ENCODE measurements at places on chromosomes 3 and 15.

DNA sequence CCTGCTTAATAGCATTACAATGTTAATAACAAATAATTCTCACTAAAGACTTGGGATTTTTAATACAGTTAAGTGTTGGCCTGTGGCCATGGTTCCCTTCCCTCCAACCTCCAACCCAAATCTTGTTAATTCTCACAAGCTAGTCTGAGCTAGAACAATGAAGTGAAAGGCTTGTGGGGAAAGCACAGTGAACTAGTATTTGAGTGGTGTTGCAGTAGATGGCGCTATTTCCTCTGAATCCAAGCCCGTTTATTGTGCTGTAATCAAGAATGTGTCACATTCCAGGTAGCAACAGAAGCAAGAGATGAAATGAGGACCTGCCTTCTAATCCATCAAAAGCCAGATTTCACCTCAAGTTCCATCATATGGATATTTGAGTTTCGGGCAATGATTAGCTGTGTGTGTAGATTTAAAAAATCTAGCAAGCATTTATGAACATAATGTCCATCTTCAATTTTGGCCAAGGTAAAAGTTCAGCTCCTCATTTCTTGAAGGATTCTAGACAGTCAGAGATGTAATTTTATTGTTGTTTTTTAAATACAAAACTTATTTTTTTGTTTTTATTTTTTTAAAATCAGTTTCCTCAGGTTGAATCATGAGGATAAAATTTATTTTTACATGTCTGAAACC lies 160.7 kb downstream of the SQOR start:
- DNase-seq: peak; percentile 12

DNA sequence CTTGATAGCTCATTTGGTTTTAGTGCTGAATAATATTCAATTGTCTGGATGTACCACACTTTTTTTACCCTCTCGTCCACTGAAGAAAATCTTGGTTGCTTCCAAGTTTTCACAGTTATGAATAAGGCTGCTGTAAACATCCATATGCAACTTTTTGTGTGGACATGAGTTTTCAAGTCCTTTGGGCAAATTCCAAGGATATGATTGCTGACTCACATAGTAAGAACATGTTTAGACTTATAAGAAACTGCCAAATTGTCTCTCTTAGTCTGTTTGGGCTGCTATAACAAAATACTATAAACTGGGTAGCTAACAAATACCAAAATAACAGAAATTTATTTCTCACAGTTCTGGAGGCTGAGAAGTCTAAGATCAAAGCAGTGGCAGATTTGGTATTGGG lies 59.5 kb upstream of the TNFSF10 start:
- DNase-seq: no peak

- no peak for DNase-seq
Measured at GRCh38 chr15:101613130-101614000, 38.8 kb downstream of the TM2D3 start.

DNA sequence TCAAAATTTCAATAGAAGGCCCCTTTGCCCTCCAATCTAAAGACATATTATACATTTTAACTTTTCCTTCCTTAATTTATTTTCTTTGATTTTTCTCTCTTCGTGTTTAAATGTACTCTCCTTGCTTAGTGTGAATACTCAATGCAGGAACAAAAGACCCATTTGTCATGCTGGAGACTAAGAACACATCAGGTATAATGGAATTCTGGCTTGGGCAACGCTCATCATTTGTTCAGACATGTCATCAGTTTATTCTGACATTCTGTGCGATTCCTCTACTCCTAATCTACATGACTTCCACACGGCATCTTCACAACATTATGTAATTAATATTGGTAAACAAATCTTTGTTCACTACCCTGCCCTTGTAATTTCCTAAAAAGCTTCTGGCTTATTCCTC lies 136.6 kb upstream of the LRRN1 start:
- DNase-seq: no peak

DNA sequence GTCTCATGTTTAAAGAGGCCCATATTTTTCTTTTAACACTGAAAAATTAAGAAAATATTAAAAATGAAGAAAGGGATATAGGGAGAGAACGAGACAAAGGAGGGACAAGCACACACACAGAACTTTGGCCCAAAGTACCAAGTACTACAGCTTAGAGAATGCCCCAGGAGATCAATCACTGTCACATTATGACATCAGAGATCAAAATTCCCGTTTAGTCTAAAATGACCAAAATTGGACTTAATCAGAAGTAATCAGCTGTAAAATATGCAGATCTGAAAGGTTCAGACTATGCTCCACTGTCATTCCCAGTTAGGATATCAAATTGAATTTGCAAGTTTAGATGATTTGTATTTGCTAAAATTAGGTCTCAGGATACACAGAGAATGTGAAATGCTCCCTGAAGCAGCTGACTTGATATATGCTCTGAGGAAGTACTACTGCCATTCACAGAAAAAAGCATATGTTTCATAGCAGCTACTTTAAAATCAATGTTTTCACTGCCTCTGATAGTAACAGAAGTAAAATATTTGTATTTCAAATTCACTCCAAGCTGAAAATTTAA lies 123.0 kb downstream of the PEAK1 start:
- DNase-seq: no peak

GRCh38 chr3:14990780-14991148 lies 43.4 kb downstream of the NR2C2 start:
- DNase-seq: no peak

GRCh38 chr3:56321892-56322291 lies 146.4 kb downstream of the ERC2 start:
- DNase-seq: no peak

- DNase-seq: no peak
Measured at GRCh38 chr15:33069161-33069560, 125.4 kb downstream of the FMN1 start.

DNA sequence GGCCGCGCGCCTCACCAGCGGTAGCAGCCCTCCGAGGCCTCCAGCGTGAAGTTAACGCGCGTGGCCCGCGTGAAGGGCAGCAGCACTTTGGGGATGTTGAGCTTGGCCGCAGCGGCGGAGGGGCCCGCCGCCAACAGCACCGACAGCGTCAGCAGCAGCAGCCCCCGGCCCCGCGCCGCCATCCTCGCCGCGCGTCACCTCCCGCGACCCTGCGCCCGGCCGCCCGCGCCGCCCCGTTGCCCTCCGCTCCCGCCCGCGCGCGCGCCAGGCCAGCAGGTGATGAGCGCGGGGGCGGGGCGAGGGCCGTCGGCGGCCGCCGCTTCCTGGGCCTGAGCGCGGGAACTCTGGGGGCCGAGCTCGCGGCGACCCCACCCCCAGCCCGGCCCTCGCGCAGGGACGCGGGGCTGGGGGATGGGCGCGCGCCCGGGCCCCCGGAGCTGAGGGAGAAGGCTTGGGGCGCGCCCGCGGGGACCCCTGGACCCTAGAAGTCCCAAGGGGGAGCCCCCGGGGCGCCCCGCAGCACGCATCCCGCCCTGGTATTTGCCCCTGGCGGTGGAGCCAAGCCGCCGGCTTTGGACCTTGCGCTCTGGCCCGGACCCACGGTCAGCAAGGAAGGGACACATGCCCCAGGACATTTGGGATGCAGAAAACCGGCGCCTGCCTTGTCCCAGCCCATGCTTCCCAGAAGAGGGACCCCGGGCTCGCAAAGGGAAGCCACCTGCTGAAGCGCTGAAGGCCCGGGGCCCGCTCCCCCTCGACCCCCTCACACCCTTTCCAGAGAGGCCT lies at the start of gene NUP210:
Gene NUP210 (minus strand): TSS at position 278 of the 786 bp plus-strand sequence. CDS start 96 bp downstream, at position 182.
- DNase-seq: peak; percentile 56

GRCh38 chr3:149670742-149671492 lies 13.1 kb upstream of the WWTR1 start:
- no peak for DNase-seq

GRCh38 chr3:42014921-42015533 lies 53.1 kb upstream of the ULK4 start:
- no peak for DNase-seq

DNA sequence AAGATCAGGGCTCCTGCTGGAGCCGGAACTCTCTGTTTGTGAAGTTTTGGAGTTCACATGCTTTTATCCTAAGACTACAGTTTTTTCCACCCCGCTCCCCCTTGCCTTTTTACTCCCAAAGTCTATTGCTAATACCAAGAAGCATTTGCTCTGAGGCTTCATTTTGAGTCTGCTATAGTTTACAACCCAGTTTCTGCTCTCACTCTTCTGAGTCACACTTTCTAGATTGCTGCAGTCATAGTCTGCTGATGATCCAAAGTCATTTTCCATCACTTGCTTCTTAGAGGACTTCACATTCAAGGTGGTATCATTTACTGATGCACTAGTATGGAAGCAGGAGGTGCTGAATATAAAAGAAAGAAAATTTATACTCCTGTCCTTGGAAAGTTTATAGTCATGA lies 937.4 kb downstream of the IGSF11 start:
- DNase-seq: no peak

GRCh38 chr3:146142757-146143156 lies 18.2 kb downstream of the PLOD2 start:
- no peak for DNase-seq

GRCh38 chr15:50137330-50137761 lies 18.3 kb upstream of the ATP8B4 start:
- no peak for DNase-seq

- DNase-seq: no peak
Measured at GRCh38 chr3:174355505-174355904, 503.6 kb upstream of the NAALADL2 start.

GRCh38 chr15:58460872-58461271 lies 29.1 kb downstream of the LIPC start:
- DNase-seq: no peak

GRCh38 chr3:142993958-142994442 lies 7.4 kb upstream of the U2SURP start:
- DNase-seq: peak; percentile 33

DNA sequence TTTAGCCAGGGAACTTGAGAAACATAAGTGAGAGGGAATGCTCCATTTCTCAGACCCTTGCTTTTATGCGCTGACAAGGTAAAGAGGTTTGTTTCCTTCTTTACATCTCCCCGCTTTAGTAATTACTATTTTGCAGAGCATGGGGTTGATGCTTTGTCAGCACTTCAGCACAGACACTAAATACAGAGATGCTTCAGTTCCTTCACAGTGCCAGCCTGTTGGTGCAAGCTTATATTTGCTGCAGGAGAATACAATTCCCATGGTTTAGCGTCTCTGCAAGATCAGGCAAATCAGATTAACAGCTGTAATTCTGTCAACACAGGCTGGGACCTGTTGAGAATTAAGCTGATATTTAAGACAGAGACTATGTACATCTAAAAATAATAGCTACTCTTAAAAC lies 2.9 kb downstream of the FMN1 start:
- no peak for DNase-seq

DNA sequence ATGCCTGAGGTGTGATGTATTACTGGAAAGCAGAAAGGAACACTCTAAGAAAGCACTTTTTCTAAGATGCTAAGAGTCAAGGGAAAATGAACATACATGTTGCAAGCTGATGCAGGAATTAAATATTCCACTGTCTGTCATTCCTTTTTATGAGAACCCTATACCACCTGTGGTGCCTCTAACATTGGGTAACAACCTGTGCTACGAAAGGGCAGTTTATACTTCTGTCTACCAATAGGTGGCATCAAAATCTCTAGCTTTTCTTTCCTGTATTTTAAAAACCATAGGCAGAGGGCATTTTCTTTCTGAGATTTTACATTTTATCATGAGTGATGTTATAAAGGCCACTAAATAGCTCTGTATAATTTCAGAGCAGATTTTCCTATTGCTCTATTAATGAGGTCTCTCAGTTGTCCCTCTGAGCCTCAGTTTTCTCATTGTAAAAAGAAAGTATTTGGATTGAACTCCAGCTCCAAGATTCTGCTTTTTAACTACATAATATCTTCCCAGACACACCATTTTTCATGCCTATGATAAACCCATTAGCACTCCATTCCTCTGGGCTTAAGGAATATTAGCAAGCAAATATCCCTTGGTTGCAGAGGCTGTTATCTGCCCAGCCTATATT lies 3.5 kb upstream of the CPNE4 start:
- no peak for DNase-seq

GRCh38 chr3:140742116-140742515 lies 64.3 kb downstream of the TRIM42 start:
- DNase-seq: no peak

DNA sequence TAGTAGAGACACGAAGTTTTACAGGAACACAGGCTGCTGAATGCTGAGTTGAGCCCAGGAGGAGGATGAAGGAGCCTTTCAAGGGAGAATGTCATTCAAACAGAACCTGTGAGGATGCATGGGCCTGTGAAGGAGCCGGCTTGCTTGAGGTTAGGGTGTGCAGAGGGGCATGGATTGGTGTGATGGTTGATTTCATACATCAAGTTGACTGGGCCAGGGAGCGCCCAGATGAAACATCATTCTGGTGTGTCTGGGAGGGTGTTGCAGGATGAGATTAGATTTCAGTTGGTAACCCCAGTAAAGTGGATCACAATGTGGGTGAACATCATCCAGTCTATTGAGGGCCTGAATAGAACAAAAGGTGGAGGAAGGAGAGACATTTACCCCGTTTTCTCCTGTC lies 243.6 kb downstream of the EDEM1 start:
- DNase-seq: no peak

- no peak for DNase-seq
Measured at GRCh38 chr3:114510201-114510600, 216.4 kb downstream of the TIGIT start.

- DNase-seq: no peak
Measured at GRCh38 chr3:179732661-179733348, 80.0 kb downstream of the USP13 start.

GRCh38 chr3:134357261-134357913 lies 16.9 kb downstream of the AMOTL2 start:
- DNase-seq: no peak

DNA sequence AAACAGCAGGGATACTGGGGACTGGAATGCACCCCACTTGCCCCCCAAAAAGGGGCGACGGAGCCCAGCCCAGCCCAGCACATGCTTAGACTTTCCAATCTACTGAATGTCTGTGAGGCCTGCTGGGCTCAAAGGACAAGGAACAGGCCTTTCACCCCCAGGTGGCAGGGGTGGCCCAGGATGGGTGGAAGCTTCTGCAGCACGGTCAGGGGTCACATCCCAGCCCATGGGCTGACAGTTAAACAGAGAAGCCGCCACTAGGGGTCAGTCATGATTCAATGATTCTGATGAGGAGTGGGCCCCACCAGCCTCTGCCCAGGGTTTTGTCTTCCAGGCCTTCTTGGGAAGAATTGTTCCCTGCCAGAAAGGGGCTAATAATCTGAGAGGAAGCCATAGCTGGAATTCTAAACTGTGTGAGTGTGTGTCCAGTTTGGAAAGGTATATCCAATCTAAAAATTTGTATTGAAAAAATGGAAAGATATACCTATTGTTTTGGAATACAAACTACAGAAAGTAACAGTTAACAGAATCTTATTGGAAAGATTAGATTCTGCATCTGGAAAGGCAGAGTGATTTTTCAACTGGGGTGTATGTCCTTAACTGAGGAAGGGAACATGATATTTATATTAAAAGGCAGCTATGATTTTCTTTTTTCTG lies 2.2 kb downstream of the CHRNB4 start:
- peak; percentile 30 for DNase-seq

DNA sequence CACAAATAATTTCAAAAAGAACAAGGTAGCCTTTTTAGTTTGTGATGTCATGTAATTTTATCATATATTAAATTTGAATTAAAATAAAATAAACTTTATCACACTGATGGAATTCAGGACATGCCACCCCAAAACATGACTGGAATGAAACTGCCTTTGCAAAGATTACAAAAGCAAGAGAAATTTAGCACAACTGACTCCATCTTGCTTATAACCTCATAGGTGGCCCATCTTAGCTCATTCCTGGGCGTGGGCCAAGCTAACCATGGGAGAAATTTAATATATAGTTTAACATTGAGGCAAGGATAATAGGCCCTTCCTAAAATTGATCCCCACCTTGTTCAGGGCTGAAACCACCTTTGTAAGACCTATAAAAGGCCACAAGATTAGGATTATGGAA lies 235.6 kb downstream of the ZNF385D start:
- DNase-seq: no peak

All from NCI-H1930 (cell line).